ENCODE measurements at places on chromosomes 7 and 10.

GRCh38 chr7:65233409-65234034 lies 140.1 kb upstream of the ZNF92 start:
- no peak for DNase-seq

GRCh38 chr10:27622596-27622995 lies 118.5 kb downstream of the RAB18 start:
- DNase-seq, result no peak

- DNase-seq, result no peak
Measured at GRCh38 chr10:35675846-35676245, 33.8 kb upstream of the FZD8 start.

GRCh38 chr10:50554995-50555568 lies 68.7 kb downstream of the SGMS1 start:
- DNase-seq, result no peak

GRCh38 chr7:43044511-43044910 lies 67.9 kb upstream of the HECW1 start:
- DNase-seq, result no peak

DNA sequence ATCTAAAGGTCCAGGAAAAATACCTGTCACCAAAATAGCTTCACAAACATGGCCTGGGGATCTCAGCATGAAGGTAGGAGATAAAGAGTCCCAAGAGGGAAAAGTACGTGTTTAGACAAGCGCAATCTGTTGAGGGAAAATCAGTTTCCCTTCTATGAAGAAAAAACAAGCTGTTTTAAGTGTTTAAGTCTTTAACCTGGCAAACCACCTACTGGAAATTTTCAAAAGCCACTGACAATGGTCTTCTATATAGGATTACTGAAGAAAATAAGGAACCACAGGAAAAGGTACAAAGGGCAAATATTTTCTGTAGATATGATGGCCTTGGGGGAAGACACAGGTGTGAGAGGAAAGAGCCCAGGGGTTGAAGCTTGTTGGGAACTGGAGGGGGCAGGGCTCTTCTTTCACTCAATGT lies 21.2 kb downstream of the ALDH18A1 start:
- no peak for DNase-seq

DNA sequence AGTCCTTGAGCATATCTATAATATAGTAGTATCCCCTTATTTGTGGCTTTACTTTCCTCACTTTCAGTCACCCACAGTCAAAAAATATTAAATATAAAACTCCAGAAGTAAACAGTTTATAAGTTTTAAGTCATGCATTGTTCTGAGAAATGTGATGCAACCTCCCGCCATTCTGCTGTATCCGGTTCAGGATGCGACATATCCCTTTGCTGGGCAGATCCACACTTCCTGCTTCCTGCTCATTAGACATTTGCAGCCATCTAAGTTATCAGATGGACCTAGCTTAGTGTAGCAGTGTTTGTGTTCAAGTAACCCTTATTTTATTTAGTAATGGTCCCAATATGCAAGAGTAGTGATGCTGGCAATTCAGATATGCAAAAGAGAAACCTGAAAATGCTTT lies 38.9 kb upstream of the BMS1 start:
- no peak for DNase-seq

DNA sequence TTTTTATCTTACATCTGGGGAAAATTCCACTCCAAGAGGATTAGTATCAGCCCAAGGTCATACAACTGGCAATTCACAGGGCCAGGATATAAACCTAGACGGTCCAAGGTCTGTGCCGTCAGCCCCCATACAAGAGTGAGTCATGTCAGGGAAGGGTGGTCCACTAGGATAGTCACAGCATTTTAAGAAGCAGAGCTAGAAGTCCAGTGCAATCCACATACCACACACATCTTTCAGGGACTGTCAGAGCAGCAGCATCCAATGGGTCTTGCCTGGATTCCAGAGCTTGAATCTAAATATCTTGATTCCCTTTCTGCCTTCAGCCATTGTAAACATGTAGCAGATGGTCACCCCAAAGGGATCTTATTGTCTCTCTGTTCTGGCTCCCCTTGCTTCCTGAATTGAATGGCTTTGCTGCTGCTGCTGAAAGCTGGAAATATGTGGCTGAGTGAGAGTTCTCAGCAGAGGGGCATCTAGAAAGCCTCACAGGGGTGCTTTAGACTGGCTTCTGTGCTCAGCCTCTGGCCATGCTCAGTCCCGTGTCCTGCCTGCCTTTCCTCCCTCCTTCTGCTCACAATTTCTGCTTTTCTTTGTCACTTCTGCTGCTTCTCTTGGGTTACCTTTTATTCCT lies 9.9 kb upstream of the OR6V1 start:
- DNase-seq, result no peak

DNA sequence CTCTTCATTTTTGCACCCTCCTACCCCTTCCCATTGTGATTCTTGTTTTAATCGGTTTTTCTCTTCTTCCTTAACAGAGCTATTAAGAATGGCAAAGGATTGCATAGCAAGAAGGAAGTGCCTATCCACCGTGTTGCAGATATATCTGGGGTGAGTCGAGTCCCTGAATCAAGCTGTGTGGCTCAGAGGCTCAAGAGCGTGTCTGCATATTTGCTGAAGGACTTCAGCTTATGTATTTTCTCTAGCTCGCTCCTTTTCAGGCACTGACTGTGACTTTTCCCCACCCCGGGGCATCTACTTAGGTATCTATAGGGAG lies 126.6 kb downstream of the LRRC4 start:
- DNase-seq, result no peak
